ENCODE measurements at places on chromosomes 3 and 15.

- peak; percentile 7 for DNase-seq
Observed at GRCh38 chr15:73346735-73347312, 21.9 kb downstream of the HCN4 start.

DNA sequence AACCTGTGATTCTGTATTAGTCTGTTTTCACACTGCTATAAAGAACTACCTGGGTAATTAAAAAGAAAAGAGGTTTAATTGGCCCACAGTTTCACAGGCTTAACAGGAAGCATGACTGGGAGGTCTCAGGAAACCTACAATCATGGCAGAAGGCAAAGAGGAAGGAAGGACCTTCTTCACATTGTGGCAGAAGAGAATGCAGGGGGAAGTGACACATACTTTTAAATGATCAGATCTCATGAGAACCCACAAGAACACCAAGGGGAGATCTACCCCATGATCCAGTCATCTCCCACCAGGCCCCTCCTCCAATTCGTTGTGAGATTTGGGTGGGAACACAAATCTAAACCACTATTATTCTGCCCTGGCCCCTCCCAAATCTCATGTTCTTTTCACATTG, 6.1 kb downstream of the ZKSCAN7 start:
- DNase-seq, result peak; percentile 36

DNA sequence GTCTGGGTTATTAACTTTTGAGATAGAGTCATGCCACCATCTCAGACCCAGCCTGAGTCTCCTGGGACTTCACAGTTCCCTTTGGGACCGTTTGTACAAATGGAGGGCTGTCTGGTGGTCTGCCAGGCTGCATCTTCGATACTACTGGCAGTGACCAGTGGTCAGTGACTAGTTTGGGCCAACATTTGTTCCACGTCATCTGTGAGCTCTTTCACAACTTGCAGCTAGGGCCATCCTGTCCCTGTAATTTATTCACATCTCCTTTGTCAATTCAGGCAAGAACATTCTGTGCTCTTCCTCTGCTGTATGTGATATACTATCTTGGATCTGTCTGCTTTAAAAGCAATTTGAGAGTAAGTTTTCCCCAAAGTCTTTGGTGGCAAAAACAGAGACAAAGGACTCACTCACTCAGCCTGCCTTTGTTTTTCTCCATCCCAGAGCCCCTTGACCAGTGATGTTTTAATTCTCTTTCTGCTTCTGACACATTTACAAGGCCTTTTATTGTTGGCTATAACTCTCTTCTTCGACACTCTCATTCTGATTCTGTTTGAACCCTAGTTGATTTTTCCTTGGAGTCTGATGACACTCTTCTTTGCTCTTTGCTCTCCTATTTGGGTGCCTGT, 353.4 kb downstream of the EPHB1 start:
- no peak for DNase-seq

GRCh38 chr3:132543011-132543739, 53.9 kb upstream of the ACKR4 start:
- DNase-seq, result peak; percentile 56

DNA sequence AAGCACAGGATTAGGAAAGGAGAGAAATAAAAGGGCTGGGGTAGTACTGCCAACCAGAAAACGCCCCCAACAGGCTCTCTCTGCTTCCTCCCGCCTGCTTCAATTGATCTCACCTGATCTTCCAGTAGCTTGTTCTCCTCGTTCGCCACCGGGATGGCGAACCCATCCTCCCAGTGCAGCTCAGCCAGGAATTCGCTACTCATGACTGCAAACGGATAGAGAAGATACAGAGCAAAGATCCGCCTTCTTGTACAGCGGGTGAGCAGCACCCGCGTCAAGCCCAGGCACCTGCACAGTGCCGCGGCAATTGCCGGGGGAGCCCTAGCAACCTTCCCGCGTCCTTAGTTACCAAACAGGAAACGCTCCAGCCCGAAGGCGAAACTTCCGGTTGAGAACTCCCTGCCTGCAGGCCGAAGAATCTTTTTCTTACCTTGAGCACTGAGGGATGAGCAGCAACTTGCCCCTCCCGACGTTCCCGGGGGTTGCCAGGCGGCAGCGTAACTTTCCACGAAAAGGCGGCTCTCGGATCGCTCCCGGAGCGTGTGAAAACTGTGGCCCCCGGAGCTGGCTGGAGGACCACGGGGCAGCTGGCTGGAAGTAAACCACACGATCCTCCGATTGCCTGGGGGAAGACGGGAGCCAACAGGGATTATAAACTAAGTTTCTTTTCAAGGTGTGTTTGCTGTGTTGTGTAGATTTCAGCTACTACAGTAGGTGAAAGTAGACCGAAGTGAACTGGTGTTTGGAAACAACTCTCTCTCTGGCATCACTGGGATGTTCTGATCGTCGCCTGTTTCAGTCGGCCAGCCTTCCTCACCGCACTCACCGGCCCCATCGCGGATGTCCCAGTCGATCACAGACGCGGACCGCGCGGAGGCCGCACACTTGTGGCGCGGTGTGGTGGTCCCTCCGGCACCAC, at the start of gene CCDC39:
CCDC39 (minus strand) TSS at position 312 of the 919 bp plus-strand sequence; CDS start at position 203, 109 bp downstream.
- no peak for DNase-seq

DNA sequence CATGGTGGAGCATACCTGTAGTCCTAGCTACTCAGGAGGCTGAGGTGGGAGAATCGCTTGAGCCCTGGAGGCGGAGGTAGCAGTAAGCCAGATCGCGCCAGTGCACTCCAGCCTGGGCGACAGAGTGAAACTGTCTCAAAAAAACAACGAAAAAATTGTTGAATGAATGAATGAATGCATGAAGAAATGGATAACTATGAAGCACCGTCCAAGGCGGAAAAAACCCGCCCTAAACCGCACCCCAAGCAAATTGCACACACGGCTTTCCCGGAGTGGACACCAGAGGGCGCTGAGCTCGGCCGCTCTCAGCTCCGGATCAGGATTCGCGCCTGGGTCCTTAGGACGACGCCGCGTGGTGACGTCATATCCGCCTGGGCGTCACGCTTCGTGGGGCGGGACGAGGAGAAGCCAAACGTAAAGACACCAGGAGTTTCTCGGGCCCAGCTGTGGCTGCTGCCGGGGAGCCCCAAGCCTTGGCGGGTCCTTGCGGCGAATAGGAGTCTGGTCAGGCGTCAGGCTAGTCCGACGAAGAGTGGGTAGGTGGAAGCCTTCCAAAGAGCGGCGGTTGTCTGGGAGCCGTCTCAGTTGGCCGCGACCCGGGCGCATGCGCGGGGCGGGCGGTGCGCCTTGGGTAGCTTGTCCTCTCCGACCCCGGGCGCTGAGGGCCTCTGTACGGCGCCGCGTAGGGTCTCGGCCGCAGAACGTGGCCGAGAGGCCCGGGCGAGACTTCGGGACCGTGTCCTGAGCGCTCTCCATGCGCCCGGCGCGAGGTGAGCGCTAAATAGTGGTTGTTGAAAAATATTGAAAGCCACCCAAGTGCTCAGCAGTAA, at the start of the genes HTD2 and RPP14:
HTD2 (plus strand) TSS at position 639 of the 830 bp plus-strand sequence. CDS start 11,094 bp downstream, outside the sequence.
RPP14 (plus strand) TSS at position 364 of the 830 bp plus-strand sequence. CDS start 4,085 bp downstream, outside the sequence.
- DNase-seq, result peak; percentile 92

- DNase-seq, result no peak
Observed at GRCh38 chr3:30154853-30155252, 451.5 kb upstream of the TGFBR2 start.

GRCh38 chr15:30073915-30074314, 8.8 kb upstream of the GOLGA8J start:
- DNase-seq, result no peak

- DNase-seq, result no peak
Observed at GRCh38 chr15:68429691-68430470, 2.1 kb downstream of the ITGA11 start.

GRCh38 chr3:107578091-107578490, 55.3 kb downstream of the BBX start:
- no peak for DNase-seq

DNA sequence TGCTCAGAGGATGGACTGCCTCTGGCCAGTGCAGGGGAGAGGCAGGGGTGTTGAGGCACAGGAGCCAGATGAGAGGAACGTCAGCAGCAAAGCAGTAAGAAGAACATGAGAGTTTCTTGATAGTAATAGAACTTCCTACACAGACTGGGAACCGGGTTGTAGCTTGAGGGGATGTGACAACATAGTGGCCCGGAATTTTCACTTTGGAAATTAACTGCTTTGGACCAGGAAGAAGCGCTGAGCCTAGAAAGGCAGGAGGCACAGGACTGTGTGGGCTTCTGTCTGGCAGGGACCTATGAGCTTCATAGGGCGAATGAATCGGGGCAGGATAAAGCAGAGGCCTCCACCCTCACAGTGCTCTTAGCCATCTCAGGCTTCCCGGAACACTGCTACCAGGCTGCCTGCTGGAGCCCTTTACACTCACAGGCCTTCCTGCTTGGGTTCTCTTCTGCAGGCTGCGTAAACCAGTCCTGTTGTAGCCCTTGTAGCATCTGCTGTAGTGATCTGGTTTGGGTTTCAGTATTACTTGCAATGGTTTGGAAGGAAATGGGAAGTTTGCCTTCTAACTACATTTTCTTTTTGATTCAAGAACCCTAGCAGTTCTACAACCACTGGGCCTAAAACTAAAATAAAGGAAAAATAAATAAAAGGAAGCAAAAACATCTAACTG, 3.3 kb upstream of the ADPGK start:
- no peak for DNase-seq

DNA sequence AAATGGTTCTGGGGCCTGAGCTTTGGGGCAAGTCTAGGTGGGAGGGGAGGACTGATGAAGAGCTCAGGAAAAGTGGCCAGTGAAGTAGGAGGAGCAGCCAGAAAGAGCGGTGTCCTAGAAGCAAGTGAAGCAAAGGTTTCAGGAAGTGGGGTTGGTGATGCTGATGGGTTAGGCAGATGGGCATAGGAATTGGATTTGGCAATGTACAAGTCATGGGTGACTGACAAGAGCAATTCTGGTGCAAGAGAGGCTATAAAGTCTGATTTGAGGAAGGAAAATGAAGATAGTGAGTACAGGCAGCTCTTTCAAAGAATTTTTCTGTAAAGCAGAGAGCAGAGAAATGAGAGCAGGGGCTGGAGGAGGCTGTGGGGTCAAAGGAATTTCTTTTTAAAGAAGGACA, 19.7 kb downstream of the ALPK3 start:
- DNase-seq, result no peak

GRCh38 chr3:136432685-136433084, 182.5 kb downstream of the PCCB start:
- DNase-seq, result no peak

- no peak for DNase-seq
Observed at GRCh38 chr15:61115241-61115640, 113.9 kb downstream of the RORA start.

DNA sequence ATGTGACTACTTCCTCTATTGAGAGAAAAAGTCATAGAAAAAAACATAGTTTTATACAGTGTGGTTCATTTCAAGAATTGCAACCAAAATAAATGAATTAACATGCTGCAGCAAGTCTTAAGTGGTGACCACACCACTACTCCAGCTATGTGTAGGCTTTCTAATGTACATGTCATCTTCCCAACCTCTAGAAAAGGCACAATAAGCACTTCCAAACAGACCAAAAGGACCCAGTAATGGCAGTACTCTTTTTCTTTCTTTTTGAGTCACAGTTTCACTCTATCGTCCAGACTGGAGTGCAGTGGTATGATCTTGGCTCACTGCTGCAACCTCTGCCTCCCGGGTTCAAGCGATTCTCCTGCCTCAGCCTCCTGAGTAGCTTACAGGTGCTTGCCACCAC, 219.3 kb upstream of the KBTBD8 start:
- no peak for DNase-seq

- peak; percentile 99 for DNase-seq
Observed at GRCh38 chr3:183099026-183099837, at the start of gene MCCC1. TSS of gene MCCC1 (minus strand) at chr3:183099496. CDS start at chr3:183099440, 56 bp downstream.

DNA sequence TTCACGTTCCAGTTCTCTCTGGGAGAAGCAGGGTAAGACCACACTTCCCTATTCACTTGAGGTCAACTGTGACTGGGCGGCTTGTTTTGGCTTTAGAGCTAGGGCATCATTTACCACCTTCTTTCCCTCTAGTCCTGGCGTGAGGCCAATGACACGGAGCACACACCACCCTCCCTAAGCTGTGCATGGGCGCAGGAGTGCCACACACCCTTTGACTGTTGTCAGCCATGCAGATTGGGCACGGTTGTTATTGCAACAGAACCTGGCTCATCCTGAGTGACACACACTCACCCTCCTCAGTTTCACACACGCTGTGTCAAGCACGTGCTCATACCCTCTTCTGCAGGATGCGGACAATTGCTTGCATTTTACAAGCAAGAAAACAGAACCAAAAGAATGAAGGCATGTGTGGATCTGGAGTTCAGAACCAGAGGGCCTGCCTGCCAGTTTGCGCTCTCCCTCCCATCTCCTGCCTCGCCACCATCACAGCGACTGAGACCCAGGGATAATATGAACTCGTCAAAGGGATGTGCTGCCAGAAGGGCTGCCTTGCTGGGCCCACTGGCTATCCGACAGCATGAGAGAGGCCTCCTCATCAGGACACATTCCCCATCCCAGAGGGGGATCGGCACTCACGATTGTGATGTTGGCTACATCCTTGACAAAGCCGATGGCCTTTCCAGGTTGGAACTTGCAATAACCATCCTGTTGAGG, 17.6 kb downstream of the CTSH start:
- no peak for DNase-seq
